ENCODE measurements at places on chromosomes 5 and 9.

GRCh38 chr5:125411744-125412560, 665.5 kb upstream of the ZNF608 start:
- no peak for DNase-seq

DNA sequence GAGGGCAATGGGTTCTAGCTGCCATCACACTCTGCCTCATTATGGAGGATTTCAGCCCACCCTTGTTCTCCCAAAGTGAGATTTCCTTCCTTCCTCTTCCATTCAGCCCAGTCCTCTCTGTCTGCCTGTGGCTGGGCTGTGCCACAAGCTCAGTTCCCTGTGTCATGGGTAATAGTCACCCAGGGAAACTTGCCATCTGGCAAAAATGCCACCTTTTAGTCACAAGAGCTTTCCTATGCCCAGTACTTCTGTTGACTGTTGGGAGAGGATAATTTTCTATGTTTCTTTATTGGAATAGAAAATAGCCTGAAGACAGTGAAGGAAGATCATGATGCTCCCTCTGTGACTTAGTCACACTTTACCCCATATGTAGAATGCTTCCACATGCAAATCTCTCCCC, 71.4 kb downstream of the TLR4 start:
- DNase-seq: no peak

- DNase-seq: no peak
Observed at GRCh38 chr9:129838707-129839259, 3.5 kb downstream of the USP20 start.

- no peak for DNase-seq
Observed at GRCh38 chr5:119578937-119579336, 50.4 kb upstream of the FAM170A start.

DNA sequence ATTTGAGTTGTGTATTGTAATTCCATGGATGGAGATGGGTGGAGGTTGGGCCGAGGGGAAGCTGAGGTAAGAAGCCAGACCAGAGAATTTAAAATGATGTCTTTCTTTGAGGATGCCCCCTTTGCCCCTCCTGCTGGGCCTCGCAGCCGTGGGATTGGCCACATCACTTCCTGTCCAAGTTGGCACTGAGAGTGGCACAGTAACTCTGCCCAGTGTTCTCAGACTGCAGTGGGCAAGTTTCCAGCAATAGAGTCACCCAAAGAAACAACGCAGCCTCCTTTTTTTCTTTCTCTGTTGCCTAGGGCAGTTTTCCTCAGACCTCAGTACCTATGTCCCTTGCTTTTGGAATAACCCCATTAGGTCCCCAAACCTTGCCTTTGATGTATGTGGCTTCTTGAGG, 306.6 kb upstream of the DMRT1 start:
- no peak for DNase-seq

DNA sequence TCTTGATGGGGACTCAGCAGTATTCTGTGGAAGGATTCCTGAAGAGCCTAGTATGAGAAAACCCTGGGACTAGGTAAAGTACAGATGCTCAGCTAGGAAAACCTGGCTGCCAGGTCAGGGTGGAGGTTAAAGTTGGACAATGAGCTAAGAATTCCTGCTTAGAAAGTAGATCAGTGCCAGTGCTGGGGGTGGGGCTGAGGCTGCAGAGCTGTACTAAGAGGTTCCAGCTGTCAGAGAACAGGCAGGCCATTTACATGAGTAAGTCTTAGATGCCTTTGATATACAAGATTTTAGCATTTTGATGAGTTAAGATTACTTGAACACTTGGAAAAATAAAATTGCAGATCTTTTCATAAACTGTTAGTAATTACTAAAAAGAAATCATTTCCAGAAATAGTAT, 332.3 kb upstream of the NUDT12 start:
- DNase-seq: no peak

- no peak for DNase-seq
Observed at GRCh38 chr5:5330728-5331452, 91.6 kb upstream of the ICE1 start.

GRCh38 chr5:8831854-8832253, 714.0 kb downstream of the SEMA5A start:
- no peak for DNase-seq

- DNase-seq: no peak
Observed at GRCh38 chr9:79598562-79599345, 27.0 kb downstream of the TLE4 start.

- DNase-seq: no peak
Observed at GRCh38 chr9:37801959-37802711, 1.5 kb downstream of the DCAF10 start.

- no peak for DNase-seq
Observed at GRCh38 chr9:92714016-92714415, 44.1 kb upstream of the IPPK start.

DNA sequence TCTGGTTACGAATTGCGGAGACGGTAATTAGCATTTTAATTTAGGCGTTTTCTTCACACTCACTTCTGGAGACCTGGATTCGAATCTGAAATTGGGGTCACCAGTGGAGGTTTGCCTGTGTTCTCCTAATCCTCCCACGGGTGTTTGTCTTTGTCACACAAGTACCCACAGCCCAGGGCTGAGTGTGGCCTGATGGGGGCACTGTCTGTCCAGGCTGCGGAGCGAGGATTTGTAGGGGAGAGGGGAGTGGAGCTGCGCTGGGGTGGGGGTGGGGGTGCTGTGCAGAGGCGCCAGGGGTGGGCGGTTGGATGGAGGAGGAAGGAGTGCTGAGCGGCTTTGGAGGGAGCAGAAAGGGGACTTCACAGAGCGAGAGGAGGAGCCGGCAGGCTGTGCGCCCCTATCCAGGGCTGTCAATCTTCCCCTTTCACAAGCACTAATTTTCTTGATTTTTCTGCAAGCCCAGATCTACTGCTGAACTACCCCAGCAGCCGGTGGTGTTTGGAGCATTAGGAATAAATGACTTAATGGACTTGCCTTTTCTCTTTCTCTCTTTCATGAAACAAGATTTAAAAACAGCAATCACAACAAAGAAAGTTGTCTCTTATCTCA, 53.1 kb downstream of the TSPAN17 start:
- DNase-seq: no peak

DNA sequence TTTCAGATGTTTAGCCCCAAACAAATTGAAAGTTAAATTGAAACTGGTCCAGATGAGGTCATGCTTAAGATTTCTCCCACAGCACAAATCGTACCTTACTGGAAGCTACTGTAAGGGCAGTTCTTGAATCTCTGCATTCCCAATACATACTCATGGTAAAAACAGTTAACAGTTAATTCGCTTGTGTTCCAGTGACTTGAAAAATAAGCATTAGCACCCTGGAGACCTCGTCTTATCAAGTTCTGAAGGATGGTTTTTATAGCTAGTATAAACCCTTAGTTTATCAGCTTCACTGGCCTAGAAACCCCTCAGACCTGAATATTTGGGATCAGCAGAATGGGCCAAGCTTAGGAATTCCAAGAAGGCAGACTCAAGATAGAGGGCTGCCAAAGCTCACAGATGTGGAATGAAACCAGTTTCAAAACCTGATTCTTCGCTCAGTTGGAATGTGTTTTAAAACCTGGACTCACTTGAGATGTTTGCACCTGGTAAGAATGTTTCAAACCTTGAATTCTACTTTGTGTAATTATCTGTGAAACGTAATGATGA, 103.6 kb downstream of the C9orf152 start:
- DNase-seq: no peak

DNA sequence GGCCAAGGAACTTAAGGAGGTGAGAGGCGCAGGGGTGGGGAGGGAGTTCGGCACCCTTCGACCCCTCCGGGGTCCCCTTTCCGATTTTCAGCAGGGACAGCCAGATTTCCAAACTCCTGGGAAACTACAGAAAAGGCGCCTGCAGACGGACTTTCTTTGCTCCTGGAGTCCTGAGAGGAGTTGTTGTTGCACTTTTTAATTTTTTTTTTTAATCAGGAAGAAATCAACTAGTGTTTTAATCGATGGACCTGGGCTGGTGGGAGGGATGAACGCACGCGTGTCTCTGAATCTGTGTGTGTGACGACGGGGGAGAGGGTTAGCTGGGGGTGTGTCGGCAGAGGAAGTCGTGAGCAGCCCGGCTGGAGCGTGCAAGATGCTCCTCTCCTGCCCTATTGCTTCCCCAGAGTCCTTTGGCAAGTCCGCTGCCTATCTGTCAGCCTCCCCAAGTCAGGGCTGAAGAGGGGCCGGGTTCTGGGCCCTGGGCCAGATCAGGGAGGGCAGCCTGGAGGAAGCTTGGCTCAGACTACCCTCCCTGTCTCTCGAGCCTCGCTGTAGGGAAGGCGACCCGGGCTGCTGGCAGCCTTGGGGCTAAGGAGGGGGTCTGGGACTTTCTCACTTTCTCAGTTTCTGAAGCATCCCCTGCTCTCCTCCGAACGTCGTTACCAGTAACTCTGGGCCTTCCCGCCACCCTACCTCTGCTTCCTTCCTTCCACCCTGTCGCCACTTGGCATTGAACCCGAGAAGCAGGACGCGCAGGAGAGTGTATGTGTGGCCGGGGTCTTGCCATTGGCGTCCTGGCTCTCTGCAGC, 731 bp downstream of the PRR16 start:
- no peak for DNase-seq

GRCh38 chr9:131636593-131636992, 91.3 kb downstream of the PRRT1B start:
- DNase-seq: no peak

GRCh38 chr5:34039398-34040157, 3.4 kb downstream of the C1QTNF3 start:
- no peak for DNase-seq

DNA sequence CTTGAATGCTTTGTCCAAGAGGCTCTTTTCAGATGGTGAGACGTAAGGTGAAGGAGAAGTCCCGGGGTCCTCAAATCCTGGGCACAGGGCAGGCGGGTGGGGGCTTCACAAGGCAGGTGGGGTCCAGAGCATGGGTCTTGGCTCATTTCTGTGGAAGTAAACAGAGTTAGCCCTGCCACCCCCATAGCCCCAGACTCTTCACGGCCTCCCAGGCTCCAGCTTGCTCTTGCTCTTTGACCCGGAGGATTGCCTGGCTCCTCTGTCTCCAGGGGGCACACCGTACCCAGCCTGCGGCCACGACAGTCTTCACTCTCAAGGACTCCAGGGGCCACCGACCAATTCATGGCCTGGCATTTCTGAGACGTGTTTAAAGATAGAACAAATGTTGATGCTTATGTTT, 28.8 kb upstream of the POMT1 start:
- no peak for DNase-seq

GRCh38 chr9:105067895-105068580, 140.1 kb upstream of the ABCA1 start:
- no peak for DNase-seq

- DNase-seq: no peak
Observed at GRCh38 chr9:76687861-76688391, 76.3 kb upstream of the PCA3 start.

GRCh38 chr5:15267966-15268365, 232.0 kb upstream of the FBXL7 start:
- DNase-seq: no peak

- DNase-seq: no peak
Observed at GRCh38 chr5:148457183-148457620, 73.4 kb downstream of the FBXO38 start.

DNA sequence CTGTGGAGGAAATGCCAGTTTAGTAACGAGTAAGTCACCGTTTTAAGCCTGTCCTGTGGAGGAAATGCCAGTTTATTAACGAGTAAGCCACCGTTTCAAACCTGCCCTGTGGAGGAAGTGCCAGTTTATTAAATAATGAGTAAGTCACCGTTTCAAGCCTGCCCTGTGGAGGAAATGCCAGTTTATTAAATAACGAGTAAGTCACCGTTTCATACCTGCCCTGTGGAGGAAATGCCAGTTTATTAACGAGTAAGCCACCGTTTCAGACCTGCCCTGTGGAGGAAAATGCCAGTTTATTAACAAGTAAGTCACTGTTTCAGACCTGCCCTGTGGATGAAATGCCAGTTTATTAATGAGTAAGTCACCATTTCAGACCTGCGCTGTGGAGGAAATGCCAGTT, 18.9 kb upstream of the PDCD6 start:
- DNase-seq: no peak

DNA sequence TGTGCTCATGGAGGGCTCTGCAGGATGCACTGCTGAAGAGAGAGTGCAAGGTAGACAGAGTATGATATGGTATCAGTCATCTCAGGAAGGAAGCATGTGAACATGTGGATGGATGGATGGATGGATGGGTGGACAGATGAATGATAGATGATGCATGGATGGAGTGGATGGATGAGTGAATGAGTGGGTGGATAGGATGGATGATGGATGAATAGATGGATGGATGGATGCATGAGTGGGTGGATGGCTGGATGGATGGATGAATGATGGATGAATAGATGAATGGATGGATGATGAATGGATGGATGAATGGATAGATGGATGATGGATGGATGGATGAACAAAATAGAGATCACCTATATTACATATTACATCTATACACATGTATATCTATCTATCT, 341.3 kb downstream of the DRD1 start:
- no peak for DNase-seq

DNA sequence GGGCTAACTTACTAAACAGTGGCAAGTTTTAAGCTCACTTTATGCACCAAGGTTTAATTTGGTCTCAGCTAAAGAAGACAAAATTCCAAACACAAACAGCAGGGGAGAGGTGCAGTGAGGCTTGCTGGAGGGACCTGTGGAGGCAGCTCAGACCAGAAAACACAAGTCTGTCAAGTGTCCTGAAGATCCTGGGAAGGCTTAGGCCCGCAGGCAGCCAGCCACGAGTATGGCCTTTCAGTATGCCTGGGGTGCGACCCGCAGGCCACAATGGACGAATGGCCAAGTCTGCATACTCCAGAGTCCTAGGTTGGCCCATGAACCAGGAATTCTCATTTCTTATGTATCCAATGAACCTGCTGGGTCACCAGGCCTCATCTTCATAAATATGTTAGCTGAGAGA, 9.3 kb downstream of the CCNI2 start:
- no peak for DNase-seq

DNA sequence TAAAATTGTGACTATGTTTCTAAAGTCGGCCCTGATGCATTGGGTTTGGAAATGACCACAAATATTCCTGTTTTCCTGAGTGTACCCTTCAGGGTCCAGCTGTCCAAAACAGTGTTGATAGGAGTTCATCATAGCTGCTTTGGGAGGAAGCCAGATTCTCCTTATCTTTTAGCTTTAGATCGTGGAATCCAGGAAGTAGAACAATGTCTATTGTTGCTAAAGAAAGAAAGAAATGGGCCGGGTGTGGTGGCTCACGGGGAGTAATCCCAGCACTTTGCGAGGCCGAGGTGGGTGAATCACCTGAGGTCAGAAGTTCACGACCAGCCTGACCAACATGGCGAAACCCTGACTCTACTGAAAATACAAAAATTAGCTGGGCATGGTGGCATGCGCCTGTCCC, 9.5 kb downstream of the CAVIN4 start:
- DNase-seq: no peak

GRCh38 chr5:31083364-31083763, 110.1 kb upstream of the CDH6 start:
- DNase-seq: no peak

DNA sequence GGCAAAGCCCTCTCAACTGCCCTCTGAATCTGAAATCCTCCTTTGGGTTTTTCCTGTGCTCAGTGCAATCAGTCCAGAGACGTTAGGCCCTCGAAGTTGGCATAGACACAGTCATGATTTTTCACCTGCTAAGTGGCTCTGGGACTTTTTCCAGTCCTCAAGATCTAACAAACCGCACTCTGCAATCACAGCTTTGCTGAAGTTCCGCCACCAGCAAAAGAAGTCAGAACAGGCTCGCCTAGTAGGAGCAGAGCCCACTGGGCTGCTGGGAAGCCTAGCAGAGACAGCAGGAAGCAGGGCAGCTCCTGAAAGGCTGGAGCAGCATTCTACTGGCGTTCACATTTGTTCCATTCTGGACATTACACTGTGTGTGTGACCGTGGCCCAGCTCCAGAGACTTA, 222.8 kb upstream of the KIF2A start:
- DNase-seq: no peak

- no peak for DNase-seq
Observed at GRCh38 chr5:59845730-59846129, 47.8 kb downstream of the PDE4D start.

GRCh38 chr5:36311956-36312355, 10.3 kb upstream of the RANBP3L start:
- no peak for DNase-seq

Data from T-helper 9 cell (primary cell).